ENCODE measurements at places on chromosomes 4 and X. TPM values are rescaled to one million over a fixed set of nuclear protein-coding genes. Genes with fewer than 3 reads are reported as not detected.

DNA sequence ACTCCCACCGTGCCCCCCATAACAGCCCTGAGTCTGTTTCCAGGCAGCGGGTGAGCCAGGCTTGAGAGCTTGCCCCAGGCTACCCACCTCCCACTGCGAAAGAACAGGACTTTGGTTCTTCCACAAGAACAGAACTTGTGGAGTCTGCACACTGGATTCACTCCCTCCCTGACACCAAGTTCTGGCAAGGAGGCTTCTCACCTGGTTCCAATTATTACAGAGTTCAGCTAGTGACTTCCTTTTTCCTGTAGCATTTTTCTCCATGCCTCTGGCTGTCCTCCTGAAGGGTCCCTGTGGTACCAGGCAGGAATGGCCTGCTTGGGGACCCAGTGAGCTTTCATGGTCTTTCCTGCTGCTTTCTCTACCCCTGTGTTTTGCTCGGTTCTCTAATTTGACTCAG is 208.6 kb upstream of the SFRP2 start:
- no peak for ATAC-seq

- ATAC-seq = no peak
Measured at GRCh38 chrX:13520936-13521335, 48.5 kb upstream of the EGFL6 start.

DNA sequence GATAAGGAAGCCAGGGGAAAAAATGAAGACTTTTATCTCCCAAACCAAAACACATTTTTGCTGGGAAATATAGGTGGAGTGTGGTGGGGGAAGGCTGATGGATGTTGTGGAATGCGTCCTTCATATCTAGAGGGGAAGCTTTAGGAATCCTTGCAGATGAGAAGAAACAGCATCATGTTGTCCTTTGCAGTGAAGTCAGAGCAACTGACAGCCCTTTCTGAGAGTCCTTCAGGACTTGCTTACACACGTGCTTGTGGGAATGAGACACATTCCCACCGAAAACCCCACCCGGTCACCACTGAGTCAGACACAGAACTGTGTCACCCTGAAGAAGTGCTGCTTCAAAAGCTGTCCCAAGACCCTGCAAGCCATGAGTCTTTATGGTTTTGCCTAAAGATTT is 81.5 kb downstream of the SHROOM2 start:
- no peak for ATAC-seq

Gene UGT2B15
- not detected for total RNA-seq
